ENCODE measurements at places on chromosomes 2 and 18. TPM values are rescaled to one million over a fixed set of nuclear protein-coding genes. Genes with fewer than 3 reads are reported as not detected.
A peak's percentile ranks its signal among the peaks of the same experiment; 100 is the strongest.

The PID1 gene
- total RNA-seq: 64.4 TPM

The IL1R2 gene
- 18.2 TPM for total RNA-seq

DNA sequence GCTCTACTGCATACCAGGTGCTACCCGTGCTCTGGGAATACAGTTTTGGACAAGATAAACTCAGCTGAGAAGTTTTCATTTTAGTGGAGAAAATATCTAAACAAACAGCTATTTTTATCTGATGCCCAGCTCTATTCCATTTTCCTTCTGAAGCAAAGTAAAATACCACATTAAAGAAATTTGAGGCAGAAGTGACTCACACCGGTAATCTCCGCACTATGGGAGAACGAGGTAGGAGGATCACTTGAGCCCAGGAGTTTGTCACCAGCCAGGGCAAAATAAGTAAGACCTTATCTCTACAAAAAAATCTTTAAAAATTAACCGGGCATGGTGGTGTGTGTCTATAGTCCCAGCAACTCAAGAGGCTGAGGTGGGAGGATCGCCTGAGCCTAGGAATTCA, 416.2 kb upstream of the LYPD1 start:
- DNase-seq: no peak

- DNase-seq: no peak
These were observed 352.3 kb downstream of the PARD3B start for GRCh38 chr2:204897561-204897960.

DNA sequence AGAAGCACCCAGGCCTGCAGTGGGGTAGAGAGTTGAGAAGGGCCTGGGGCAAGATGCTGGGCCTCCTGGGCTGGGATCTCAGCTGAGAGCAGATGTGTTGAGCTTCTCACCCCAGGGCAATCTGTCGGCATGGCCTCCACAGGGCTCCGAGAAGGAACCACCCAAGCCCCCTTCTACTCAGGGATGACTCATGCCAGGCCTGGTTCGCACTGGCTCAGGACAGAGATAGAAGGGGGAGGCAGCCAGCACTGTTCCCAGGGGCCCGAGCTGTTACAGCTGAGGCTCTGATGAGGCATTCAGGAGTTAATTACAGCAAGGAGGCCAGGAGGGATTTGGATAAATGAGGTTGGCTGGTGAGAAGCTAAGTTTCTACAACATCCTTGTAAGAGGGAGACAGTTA, 62.5 kb downstream of the CENPO start:
- no peak for DNase-seq

- DNase-seq: no peak
These were observed 81.0 kb downstream of the TAF4B start for GRCh38 chr18:26307161-26307773.

The DCC gene
- total RNA-seq: not detected

GRCh38 chr2:38417745-38418689, 40.9 kb upstream of the ATL2 start:
- DNase-seq: no peak

GRCh38 chr2:215060861-215061536, 77.4 kb downstream of the ABCA12 start:
- DNase-seq: no peak

The ANKRD30B gene
- 2.5 TPM for total RNA-seq

GRCh38 chr2:44934983-44935728, 6.3 kb upstream of the SIX3 start:
- peak; percentile 47 for DNase-seq

- no peak for DNase-seq
These were observed 246.4 kb downstream of the KLHL29 start for GRCh38 chr2:23631389-23631788.

DNA sequence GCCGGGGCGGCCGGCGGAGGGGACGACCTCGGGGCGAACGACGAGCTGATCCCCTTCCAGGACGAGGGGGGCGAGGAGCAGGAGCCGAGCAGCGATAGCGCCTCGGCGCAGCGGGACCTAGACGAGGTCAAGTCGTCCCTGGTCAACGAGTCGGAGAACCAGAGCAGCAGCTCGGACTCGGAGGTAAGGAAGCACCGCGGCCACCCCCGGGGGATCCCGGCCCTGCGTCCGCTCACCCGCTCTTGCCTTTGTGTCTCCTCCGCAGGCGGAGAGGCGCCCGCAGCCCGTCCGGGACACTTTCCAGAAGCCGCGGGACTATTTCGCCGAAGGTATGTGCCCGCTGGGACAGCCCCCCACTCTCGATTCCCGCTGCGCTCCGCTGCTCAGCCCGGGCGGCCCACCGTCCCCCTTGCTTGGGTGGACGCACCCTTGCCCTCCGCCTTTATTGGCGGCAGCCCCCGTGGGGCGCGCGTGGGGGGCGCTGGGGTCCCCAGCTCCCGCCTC, 611 bp downstream of the TCF7L1 start:
- no peak for DNase-seq

DNA sequence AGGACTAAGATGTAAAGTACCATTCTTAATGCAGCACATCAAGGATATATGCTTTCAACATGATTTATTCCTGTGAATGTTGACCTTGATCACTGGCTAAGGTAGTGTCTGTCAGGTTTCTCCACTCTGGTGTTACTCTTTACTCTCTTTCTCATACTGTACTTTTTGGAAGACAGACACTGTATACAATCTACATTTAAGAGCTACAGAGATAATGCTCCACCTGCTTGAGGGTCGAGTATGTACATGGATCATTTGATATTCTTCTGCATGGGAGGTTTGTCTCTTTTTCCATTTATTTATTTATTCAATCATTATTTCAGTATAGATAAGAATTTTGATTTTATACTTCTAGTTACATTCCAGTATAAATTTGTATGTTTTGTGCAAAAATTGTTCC, 199.5 kb upstream of the RGPD4 start:
- DNase-seq: no peak

The FBXO41 gene
- 8.4 TPM for total RNA-seq

The AUP1 gene
- 211 TPM for total RNA-seq

The CAVIN2 gene
- 14.3 TPM for total RNA-seq

DNA sequence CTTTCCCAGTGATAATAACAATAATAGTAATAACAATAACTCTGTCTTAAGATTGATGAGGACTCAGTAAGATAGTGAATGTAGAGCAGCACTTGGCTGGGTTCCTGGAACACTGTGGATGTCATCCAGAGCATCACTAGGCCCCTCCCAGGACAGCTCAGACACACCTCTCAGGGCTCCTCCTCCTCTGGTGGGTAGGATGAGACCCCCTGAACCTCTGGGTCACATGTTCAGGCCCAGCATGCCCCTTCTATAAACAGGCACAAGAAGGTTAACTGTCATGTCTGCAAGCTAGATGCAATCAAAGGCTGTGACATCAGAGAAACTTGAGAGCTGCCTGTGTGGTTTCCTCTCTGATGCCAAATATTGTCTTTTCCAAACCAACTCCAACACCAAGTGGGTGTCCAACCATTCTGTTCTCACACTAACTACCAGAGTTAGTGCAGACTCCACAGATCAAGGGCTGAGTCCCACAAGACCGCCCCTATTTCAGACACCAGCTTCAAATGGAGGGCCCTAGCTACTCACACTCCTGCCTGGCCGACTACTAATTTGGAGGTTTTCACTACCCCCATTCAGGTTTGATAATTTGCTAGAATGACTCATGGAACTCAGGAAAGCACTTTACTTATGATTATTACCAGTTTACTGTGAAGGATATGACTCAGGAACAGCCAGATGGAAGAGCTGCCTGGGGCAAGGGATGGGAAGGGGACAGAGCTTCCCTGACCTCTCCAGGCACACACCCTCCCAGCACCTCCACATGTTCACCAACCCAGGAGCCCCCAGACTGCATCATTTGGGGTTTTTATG, 46.4 kb upstream of the BZW1 start:
- DNase-seq: no peak

DNA sequence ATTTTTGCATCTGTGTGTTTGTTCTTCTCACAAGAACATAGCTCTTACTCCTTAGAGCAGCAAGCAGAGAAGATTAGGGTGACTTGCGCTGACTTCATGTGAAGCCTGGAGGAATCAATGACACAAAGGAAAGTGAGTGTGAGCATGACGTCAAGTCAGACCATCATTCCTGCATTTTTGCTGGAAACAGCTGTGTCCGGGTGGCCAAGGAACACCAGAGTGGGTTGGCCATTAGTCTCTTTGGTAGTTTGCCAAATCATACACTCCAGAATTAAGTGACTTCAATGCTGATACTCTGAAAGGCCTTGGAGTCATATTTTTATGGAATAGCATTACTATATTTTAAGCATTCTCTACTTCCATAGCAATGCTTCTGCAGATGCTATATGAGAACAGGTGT, 597.2 kb downstream of the DCDC2C start:
- DNase-seq: no peak

DNA sequence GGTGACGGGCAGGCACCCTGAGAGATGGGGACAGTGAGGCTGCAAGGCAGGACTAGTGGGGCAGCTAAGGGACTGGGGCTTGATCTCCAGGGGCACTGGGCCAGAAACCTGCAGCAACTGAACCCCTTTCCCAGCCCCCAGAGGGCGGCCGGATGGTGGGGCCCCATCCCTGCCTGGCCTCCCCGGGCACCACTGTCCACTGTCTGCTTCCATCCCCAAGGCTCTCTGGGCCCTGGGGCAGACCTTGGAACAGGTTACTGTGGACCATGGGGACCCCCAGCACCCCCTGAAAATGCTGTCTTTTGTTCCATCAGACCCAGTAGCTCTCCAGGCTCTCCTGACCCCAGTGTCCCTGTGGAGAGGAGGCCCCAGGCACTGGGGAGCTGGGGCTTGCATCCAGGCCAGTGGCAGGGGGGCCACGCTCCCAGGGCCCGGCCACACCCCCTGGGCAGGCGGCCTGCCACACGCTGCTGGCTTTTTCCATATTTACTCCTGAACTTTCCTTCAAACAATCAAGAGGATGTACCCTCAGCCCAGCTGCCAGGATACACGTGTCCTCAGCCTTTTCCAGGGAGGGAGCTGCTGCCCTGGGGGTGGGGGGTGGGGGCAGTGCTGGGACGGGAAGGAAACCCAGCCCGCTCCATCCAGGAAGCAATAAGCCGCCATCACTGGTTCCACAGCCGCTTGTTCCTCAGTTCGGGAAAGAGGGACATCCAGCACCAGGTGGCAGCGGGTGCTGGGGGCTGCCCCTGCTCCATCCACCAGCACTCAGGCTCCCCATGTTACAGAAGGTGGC, 102.3 kb upstream of the ODC1 start:
- DNase-seq: peak; percentile 45

DNA sequence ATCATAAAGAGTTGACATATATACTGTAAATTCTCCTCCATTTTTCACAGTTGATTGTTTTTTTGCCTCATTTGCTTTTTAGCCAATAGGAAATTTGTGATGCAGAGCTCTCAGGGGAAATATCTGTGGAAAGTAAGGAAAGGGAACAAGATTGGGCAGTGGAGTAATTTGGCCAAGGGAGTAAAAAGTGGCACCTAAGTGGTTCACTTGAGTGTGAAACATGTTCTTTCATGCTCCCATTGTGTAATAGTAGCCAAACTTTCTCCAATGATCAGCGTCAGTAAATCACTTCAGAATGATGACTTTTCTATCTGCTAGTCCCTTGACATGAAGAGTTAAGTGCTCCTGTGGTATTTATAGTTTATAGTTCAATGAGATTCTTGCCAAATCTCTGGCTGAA, 141.9 kb upstream of the KCNJ3 start:
- no peak for DNase-seq

- no peak for DNase-seq
These were observed 80.5 kb upstream of the CAVIN2 start for GRCh38 chr2:191927319-191927867.

DNA sequence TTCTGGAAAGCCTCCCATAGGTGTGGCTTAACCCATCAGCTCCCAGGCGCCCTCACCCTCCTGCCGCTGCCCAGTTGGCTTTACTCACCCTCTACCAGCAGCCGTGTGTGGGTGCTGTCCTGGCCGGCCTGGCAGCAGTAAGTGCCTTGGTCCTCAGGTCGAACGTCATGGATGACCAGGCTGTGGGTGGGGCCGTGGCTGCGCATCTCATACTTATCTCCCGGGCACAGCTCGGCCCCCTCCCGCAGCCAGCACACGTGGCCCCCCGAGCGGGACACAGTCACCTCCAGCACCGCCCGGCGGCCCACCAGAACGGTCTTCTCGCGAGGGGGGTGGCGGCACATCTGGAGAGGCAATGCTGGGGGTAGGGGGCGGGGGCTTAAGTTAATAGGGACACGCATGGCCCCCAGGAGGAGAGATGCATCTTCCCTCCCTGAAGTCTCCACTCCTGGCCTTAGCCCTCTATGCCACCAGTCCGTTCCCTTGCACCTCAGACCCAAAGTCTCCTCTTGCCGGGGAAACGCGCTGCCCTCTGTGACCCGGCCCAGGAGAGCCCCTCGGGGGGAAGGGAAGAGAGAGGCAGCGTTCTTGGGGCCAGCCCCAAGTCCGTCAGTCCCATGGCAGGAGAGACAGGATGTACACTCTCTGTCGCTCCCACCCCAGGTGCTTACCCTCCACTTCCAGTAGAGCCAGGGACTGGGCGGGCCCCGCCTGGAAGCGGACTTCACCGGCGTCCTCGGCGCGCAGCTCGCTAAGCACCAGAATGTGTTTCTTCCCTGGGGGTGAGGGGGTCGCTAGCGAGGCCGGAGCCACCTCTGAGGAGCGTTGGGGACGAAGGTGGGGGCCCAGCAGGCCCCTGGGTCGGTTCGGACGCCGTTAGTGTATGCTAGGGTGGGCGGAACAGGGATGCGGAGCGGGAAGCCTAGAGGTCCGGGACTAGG, 7.9 kb downstream of the TMEM198 start:
- DNase-seq: no peak

The TBR1 gene
- total RNA-seq: not detected

GRCh38 chr2:176805345-176805744, 407.2 kb upstream of the HNRNPA3 start:
- DNase-seq: no peak

The STON1 gene
- total RNA-seq: 22.3 TPM

- no peak for DNase-seq
These were observed 262.7 kb upstream of the THSD7B start for GRCh38 chr2:136502660-136503059.

Measured in Peyer's patch (tissue), 4 donors.